ENCODE measurements at places on chromosomes 4 and X.

DNA sequence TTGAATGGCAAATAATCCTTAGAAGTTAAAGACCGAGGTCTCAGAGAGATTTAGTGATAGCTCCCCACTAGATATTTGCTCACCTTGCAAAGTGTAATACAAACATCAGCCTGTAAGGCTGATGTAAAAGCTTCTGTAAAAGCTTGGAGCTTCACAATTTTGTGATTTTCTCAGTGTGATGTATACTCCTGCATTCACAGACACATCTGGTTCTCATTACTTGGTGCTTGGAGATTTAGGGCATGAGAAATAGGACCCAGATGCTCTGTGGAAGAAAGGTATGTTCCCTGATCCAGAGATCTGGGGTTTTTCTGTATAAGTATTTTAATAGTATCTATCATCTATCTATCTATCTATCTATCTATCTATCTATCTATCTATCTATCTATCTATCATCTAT, 1664.3 kb downstream of the C4orf33 start:
- no peak for DNase-seq

- no peak for DNase-seq
Measured at GRCh38 chr4:100926039-100926717, 408.4 kb upstream of the EMCN start.

- no peak for DNase-seq
Measured at GRCh38 chrX:109643687-109644086, 18.7 kb upstream of the KCNE5 start.

DNA sequence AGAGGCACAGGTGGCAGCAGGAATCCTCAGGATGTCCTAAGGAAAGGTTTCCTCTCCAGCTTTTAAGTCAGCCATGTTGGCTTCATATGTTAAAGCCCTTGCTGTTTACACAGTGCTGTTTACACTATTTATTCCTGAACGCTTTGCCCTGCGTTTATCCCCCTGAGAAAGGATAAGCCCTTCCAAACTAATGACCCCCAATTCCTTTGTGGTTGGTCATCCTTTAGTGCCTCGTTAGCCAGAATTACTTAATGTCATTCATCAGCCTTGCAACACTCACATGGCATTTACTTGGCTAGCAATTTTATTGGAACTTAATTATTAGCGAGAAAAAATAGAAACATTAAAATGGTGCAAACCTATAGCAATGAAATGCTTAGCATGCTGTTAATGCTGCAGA, 23.8 kb downstream of the VCX2 start:
- DNase-seq = no peak

- no peak for DNase-seq
Measured at GRCh38 chr4:82181789-82182188, 192.0 kb downstream of the HNRNPD start.

DNA sequence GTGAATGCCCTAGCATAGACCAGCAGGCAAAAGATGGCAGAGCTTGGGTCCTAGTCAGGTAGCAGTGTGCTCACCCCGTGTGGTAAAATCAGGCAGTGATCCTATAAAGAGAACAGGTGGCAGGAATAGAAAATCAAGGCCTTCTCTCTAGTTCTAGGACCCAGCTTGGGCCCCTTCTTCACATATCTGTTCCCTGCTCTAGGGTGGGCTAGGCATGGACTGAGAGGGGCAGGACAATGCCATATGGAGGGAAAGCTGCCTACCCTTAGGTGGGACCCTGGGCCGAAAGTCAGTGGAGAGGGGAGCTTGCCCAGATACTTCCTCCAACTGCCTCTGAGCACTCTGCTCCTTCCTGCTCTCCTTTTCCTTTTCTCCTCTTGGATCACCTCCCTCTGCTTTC, 117.4 kb upstream of the NALF2 start:
- no peak for DNase-seq

DNA sequence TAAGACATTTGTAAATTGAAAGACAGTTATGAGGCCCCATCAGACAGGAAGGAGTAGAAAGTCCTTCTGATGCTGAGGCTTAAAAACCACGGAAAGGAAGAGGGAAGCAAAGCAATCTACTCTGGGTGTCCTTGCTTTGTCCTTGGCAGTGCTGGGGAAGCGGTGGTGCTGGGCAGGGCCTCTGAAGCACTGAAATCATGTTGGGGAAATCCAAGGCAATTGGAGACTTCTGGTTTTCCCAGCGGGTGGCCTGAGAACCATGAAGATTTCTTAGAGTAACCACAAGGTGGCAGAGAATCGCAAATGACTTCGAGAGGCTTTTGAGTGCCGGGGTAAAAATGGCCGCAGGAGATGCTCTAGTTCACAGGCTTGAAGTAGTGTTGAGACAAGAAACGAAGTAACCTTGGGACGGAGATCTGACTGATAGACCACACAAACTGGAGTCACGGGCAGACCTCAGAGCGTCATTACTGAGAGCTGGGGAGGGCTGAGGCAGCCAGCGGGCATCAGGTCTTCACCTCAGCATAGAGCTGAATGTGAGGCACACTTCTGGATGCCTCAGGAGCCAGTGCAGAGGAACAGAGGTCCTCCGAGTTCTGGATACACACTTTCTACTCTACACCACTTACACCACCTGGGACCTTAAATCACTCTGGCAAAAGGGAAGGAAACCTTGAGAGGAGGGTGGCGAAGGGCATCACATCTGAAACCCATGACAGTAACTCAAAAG, 130.7 kb upstream of the GPRIN3 start:
- no peak for DNase-seq

DNA sequence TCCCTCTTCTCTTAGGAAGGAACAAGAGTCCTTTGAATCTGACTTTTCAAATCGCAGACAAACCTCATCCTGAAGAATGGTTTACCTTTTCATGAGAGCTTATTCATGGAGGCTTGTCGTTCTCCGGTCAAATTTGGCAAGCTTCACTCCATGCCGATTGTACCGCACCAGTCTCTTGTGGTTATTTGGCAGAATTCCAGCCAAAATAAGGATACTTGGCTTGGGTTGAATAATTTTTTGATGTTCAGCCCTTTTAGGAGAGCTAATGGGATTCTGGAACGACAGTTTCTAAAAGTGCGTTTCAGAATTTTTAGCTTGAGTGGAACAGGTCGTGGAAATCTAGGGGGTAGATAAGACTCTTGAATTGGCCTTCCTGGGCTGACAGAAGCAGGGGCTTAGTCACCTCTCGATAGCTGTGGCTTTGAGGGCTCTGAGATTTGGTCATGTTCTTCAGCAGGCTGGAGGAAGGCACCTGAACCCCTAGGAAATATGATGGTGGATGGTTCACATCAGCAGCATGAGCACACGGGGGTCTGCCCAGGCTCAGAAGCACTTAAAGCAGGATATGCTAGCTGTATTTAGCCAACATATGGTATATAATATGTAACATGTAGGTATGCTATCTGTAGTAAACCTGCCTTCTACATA, 1.5 kb downstream of the KLHL2 start:
- no peak for DNase-seq

DNA sequence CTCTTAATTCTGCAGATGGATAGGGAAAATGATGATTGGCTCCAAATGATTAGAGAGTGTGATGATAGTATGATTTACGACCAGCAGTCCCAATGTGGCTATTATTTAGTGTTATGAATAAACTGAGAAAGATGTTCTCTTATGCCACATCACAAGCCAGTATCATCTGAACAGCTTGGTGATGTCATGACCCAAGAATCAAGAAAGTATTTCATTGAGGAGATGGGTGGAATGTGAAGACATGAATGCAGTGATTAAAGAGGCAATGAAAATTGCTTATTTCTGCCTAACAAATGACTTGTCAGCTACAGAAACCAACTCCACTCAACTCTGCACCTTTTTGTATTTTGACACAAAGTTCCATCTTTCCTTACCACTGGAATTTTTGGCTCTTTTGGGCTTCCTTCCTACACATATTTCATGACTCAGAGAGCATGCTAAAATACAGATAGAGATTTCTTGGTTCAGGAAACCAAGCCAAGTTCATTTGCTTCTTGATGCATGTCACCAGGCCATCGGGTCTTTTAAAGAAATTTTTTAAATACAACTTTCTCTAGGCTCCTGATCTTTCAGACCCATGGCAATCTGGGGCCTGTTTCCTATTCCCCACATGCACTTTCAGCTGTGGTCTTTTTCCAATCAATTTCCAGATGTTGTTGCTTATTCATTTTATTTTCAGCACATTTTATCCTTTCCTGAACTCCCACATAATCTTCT, 174.2 kb downstream of the HHIP start:
- DNase-seq = peak; percentile 18

DNA sequence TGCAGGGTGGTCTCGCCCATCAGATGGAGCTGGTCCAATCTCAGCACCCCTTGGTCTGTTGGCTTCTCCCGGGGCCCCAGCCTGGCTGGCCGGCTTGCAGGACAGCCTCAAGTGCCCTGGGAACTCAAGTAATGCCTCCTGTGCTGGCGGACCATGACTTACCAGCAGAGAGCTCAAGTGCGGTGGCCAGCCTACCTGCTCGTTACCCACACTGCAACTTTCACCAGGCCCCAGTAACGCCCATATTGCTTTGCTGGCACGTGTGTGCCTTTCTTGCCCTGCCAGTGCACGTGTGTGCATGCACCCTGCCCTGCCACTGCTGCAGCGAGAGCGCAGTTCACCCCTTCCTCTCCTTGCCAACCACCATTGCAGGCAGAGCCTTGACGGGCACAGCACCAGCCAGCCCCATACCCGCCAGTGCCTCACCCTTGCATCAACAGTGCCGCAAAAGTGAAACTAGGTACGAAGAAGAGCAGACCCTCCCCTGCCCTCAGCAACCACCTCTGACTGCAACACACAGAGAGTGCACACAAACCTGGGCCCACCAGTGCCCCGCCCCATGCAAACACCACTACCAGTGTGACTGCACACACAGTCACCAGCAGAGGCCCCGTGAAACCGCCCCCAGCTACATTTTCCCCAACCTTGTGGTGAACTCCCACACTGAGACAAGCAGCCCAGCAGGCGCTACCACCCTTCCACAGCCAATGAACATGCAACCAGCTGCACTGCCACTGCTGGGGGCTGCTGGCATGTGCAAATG, 88.9 kb upstream of the POU3F4 start:
- no peak for DNase-seq

DNA sequence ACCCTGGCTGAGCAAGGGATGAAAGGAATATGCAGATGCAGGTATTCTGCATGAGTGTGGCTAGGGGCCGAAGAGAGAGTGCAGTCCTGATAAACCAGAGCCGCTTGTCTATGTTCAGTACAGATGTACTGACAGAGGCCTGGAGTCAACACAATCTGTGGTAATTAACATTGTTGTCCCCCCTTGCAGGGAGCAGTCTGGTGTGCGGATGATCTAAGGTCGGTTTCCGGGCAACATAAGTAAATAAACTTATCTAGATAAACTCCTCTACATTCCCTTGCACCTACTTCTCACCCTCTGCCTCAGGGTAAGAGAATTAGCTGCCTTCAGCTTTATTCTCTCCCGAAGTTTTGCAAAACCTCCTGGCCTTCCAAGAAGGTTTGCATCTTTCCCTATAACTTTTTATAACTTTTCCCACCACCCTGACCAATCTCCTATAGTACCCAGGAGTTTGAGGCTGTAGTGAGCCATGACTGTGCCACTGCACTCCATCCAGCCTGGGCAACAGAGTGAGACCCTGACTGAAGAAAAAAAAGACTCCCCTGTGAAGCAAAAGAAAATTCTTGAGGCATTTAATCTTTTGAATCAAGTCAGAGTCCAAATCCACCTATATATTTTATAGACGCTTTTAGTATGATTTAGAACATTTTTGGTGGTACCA, 26.6 kb downstream of the SNX25 start:
- no peak for DNase-seq

DNA sequence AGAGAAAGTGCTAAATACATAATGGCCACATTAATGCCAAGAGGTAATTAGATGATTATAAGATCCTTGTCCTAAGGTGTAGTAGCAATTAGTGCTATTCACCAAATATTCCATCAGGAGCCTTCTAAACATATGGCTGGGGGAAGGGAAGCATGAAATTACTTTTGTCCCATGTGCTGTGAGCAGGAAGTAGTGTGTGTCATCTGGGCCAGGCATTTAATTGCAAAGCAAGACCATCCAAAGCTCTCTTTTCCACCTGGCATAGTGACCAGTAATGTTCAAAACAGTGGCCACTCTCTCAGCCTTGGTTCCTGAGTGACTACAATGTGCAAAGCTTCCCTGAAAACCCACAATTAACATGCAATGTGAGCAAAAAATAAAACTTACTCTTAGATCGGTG, 144.2 kb upstream of the FAM241A start:
- DNase-seq = no peak

DNA sequence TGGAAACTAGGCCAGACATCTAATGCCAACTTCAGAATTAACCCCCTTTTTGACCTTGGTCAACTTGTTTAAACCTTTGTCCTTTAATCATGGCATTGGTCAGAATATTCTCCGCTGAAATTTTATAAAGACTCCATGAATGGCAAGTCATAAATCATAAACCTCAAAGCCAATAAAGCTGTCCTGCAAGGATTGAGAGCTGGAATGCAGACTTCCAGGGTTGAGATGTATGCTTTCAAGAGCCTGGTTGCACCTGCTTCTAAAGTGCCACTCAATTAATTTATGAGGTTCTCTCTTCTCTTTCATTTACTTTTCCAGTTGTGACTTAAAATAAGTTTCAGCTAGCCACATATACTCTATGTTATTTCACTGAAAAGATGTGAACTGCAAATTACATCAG, 136.2 kb upstream of the HCCS start:
- no peak for DNase-seq

GRCh38 chr4:139969635-139970266, 184.2 kb downstream of the MAML3 start:
- DNase-seq = no peak

DNA sequence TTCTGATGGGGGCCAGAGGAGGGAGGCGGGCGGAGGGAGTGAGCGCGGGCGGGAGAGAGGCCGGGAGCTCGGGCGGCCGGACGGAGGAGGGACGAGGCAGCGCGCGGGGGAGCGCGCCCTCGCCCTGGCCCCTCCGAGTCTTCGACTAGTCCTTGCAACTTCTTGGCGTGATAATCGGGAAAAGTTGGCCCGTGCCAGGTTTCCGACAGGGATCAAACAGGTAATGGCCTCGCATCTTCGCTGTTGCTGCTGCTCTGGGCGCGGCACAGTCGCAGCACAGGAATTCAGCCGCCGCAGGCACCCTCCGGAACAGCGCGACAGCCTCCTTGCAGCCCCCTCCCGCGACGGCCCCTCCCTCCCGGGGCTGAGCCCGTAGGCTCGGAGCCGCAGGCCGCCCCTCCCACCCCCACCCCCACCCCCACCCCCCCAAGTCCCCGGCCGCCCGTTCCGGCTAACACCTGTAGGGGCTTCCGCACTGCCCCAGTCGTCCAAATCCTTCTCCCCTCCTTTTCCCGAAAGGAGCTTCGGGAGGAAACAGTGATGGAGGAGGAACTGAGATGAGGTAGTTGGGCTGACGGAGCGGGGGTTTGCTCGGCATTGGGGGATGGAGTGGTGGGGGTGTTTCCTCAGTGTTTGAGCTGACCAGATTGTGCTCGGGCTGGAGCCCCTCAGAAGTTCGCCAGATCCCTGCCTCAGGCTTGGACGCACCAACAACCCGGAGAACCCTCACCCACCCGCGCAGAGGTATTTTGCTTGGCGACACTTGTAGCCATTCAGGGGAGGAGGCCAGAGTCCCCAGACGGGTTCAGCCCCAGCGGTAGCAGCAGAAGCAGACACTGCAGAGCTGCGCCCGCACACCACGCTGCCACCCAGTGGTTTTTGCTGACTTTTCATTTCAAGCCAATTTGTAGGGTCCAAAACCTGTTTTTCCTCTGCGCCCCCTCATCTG, at the start of gene FGF13:
Gene FGF13 (minus strand): TSS at position 319 of the 949 bp plus-strand sequence. CDS start 714 bp downstream, outside the sequence.
- no peak for DNase-seq

GRCh38 chr4:185771711-185772390, 40.1 kb downstream of the SORBS2 start:
- no peak for DNase-seq
